KG1 (cell line): ENCODE measurements at places on chromosomes 16 and 17.

GRCh38 chr16:84528322-84528721 lies 23.9 kb upstream of the MEAK7 start:
- DNase-seq: peak; percentile 19

GRCh38 chr17:47224966-47225365 lies 15.8 kb downstream of the MYL4 start:
- no peak for DNase-seq

DNA sequence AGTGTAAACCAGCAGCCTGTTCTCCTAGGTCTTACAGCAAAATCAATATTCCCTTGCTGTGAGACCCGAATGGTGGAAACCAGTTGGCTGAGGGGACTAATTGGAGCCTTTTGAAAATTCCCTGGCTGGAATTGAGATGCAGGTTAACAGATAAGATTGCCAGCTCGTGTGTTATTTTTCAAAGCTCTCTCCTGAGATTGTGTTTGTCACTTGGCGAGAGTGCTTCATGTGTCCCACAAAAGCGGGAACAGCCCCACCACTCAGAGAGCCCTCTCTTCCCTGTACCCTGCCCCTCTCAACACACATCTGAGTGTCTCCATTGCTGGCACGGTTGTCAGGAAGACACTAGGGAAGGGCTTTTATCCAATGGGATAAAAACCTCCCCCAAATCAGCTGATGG lies 356.1 kb downstream of the CPPED1 start:
- no peak for DNase-seq

GRCh38 chr16:26981266-26981938 lies 85.3 kb upstream of the C16orf82 start:
- DNase-seq: no peak

DNA sequence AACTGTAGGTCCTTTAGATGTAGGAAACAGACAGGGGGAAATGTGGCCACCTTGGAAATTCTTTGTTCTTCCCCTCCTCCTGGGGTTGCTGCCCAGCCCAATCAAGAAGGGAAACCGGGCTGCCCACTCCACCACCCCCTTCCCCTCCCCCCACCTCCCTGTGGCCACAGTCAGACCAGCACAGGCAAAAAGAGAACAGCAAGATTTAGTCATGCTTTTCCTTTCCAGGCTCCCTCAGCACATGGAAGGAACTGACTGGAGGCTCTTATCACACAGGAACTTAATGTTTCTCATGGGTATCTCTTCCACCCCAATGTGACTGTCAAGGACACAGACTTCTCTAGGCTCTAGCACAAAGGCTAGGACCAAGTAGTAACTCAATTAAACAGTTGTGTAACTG lies 3.0 kb upstream of the CCL1 start:
- no peak for DNase-seq
